ENCODE measurements at places on chromosomes 6 and 20. TPM values are rescaled to one million over a fixed set of nuclear protein-coding genes. Genes with fewer than 3 reads are reported as not detected.
A peak's percentile ranks its signal among the peaks of the same experiment; 100 is the strongest.

DNA sequence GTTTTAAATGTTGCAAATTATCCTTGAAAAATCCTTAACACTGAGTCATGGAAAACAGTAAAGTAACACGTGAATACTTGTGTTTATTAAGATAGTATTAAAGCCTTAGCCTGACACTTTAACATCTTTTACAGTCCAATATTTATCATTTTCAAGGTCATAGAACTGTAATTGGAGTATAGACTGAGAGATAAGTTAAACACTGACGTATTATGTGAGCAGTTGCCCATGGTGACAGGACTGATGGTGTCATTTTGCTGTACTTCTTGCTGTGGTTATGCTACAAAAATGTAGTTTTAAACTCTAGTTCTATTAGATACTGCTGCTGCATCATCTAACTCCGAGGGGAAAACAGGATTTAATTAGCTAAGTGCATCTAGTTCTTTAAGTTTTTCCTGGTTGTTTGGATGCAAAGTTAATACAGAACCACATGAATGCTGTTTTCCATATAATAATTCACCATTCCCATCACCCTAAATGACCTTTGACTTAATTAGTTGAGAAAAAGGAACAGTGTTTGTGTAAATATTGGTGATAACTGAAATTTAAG, 37.8 kb downstream of the SLC2A12 start:
- no peak for DNase-seq

DNA sequence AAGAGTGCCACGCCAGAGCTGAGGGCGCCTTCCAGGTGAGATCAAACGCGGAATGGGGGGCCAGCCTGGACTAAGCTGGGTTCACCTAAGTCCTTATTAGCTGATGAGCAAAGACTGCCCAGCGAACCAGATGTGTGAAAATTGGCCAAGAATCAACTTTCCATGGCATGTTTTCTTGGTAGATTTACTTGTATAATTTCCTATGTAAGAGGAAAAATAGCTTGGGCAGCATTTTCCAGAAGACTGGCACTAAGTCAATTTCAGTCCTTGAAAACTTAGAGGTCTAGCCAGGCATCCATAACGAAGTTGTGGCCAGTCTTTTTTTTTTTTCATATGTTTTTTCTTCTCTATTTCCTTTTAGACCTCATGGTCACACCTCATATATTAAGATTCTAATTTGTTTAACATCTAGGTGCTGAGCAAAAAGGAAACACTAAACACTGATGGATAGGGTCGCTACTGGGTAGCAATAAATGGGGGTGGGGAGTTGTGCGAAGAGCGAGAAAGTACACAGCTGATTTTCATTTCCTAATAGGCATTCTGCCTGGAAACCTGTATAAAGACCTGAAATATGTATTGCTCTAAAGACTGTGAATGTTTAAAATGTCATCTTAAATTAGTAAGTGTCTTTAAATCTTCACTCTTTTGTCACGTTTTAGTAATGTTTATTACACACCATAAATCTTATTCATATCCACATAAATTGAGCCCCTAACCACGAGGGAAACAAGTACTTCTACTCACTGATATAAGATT, 188.8 kb downstream of the CD83 start:
- DNase-seq = peak; percentile 50

DNA sequence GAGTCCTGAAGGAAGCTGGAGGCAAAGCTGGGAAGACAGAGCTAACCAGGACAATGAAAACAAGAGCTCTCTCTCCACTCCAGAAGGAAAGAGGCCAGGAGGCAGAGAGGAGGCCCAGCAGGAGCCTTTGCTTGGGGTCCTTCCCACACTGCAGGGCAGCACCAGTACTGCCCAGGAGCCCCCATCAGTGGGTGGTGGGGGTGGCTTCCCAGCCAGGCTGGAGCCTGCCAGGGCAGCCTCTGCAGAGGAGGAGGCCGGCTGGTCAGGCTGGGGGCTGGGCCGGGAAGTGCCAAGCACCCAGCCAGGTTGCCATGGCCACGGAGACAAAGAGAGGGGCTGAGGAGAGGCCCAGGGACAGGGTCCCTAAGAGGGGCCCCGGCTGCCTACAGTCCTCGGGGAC, 33.4 kb downstream of the PREX1 start:
- DNase-seq = no peak

DNA sequence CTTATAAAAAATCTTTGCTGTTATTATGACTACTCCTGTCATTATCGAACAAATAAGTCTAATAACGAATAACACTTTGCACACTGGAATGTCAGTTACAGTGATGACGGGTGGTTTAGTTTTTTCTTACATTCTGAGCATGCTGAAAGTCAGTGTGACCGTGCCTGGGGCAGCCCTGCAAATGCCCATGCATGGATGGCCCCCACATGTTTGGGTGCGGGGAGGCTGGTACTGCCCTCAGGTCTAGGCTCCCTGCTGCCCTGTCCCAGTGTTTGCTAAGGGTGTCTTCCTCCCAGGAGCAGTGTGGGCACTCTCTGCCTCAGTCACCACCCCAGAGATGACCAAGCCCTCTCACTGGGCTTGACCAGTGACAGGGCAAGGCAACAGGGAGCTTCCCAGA, 3.0 kb downstream of the CSTL1 start:
- no peak for DNase-seq

GRCh38 chr20:37849156-37849555, 53.8 kb upstream of the VSTM2L start:
- DNase-seq = no peak

GRCh38 chr6:33192671-33193602, 670 bp upstream of the COL11A2 start:
- DNase-seq = no peak

GRCh38 chr6:32815115-32815514, 1.7 kb downstream of the HLA-DOB start:
- no peak for DNase-seq

DNA sequence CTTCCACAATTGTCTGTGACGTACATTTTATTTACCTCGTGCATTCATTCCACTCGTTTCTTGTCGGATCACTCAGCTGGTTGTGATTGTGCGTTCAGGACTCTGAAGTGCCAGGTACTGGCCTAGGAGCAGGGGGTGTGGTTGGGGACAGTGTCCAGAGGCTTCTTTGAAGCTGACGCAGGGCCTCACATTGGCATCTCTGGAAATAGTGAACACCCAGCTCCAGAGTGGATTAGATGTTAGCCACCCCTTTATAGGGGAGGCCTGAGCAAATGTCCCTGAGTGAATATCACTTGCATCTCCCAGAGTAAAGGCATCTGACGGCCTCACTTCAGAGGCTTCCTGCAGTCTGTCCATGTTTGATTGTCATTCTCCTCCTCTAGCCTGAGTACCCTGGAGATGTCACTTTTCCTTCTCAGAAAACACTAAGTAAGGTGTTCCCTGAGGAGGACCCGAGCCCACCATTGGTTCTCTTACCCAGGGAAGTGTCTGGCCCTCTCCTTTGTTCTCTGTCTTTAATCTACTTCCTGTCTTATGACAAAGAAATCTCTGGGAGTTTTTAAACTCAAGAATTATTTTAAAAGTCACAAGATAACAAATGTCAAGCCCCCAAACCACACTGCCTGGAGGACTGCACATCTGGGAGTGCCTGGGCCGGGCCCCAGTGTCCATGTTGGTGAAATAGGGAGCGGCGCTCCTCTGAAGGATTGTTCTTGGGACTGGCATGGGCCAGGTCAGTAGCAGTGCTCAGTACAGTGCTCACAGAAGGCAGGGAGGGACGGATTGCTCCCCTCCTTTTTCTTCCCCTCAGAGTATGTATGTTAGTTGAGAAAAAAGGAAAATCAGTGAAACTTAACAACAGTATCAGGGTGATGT, 10.8 kb downstream of the STX16 start:
- DNase-seq = no peak

- no peak for DNase-seq
Measured at GRCh38 chr6:139778688-139779087, 404.2 kb upstream of the CITED2 start.

DNA sequence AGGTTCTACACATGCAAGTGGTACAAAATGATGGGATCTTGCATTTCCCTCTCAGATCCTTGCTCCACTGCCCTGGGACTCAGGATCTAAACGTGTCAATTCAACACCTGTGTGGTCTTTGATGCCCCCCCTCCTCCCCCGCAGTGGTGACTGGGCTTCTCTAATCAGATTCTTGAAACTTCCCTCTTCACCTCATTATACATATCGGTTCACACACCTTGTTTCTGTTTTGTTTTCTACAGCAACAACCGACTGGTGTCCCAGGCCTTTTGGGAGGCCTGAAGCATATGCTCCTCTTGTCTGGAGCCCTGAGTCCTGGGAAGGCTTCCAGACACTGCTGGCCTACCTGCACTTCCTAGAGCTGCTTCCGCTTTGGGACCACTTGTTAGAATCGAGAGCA, 20.0 kb downstream of the SAMD3 start:
- DNase-seq = no peak

DNA sequence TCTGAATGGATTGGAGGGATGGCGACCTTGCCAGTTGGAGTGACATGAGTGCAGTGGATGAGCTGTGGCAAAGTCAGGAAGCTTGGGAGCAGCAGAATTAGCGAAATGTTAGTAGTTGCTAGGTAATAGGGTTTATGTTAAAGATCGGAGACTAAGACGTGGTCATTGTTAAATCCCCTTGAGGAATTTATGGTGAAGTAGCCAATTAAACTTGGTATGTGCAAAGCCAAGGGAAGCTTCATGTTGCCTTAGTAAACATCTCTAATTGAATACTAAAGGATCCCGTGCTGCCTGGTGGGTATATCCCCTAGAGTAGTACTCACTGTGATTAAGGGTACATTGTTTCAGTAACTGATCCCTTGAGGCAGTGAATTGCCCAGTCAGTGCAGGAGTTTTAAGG, 106.0 kb downstream of the PRIM2 start:
- no peak for DNase-seq

- no peak for DNase-seq
Measured at GRCh38 chr20:32894711-32895355, 36.1 kb downstream of the EFCAB8 start.

DNA sequence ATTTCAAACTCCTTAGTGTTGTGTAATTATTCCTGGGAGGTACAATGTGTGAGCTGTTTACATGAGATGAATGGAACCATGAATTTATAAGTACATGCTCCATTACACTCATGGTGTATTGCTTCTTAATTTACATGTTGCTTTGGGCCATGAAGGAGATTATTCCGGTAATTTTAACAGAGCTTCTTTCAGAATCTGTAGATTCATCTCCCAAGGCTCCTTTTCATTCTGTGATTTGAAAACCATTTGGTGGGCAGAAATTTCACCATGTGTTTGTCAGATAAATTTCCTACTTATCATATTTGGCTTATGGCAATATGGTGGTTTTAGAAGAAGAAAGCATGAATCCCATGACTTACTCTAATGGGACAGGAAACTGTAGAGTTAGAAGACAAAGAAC, 421.6 kb upstream of the EYS start:
- DNase-seq = no peak

- no peak for DNase-seq
Measured at GRCh38 chr6:21281366-21281765, 312.2 kb upstream of the SOX4 start.

Gene ZBTB12
- 9.9 TPM for polyA plus RNA-seq

Gene POLH
- polyA plus RNA-seq = 10.4 TPM

Gene LST1
- polyA plus RNA-seq = 6.6 TPM

Gene PRPF6
- polyA plus RNA-seq = 49.9 TPM

Gene SLC39A7
- 94.6 TPM for polyA plus RNA-seq

Gene SSTR4
- not detected for polyA plus RNA-seq
